ENCODE measurements at places on chromosomes 6 and 20.

DNA sequence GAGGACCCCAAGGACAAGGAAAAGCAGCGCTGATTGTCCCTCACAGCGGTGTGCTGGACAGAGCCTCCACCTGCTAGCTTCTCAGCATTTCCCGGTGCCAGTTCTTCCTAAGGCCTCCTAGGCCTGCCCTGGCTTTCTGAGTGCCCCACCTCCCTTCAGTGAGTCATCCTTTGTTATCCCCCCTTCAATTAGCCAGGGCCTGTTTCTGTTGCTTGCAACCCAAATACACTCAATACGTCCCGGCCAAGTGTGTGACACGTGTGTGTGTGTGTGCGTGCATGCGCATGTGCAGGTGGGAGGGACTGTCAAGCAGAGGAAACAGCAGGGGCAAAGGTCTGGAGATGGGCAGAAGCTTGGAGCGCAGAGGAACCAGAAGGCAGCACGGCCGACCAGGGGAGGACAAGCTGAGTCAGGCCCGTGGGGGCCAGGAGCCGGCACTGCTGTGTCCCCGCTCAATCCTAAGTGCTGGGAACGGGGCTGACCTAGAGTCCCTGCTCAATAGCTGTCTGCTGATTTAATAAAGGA lies 159.8 kb downstream of the PREX1 start:
- no peak for DNase-seq

- DNase-seq = no peak
Measured at GRCh38 chr6:1858859-1859258, 249.1 kb downstream of the FOXC1 start.

DNA sequence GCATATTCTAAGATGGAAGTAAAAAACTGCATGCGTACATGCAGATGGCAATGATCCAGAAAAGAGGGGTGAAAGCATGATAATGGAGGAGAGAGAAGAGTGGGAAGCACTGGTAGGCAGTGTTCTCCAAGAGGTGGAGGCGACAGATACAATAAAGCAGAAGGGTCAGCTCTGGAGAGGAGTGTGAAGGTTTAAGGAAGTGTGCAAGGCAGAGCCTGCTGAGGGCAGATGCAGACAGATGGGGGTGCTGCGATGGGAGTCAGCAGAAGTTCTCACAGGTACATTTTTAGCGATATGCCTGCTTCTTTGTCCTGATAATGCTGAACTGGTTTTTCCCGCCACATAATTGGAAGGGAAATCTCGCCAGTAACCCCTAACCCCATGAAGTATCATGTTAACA lies 81.1 kb upstream of the C6orf118 start:
- DNase-seq = no peak

DNA sequence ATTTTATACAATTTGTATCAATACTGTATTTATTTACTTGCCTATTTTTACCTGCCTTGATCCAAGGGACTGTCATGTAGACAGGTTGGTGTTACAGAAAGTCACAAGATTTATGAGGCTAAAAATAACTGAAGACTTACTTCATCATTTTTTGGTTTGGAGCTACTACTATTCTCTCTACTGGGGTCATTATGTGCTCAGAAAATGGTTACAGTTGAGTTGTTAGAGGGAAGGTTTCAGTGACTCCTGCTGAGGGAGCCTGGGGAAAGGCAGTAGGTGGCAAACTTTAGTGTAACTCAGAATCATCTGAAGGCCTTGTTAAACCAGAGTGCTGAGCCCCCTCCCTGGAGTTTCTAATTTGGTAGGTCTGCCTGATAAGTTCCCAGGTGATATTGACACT lies 118.8 kb downstream of the TINAG start:
- no peak for DNase-seq

DNA sequence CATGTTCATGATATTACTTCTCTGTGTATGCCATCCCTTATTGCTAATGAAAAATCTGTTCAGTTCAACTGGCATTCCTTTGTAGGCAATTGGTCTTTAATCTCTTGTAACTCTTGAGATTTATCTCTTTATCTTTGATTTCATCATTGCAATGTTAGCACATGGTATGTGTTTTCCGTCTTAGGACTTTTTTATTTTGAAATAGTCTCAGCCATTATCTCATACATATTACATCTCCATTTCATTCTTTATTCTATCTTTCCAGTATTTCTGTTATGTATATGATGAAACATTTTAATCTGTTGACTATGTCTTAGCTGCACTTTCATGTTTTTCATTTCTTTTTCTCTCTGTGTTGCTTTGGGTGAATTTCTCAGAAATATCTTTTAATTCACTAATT lies 58.1 kb downstream of the VSTM2L start:
- DNase-seq = no peak

DNA sequence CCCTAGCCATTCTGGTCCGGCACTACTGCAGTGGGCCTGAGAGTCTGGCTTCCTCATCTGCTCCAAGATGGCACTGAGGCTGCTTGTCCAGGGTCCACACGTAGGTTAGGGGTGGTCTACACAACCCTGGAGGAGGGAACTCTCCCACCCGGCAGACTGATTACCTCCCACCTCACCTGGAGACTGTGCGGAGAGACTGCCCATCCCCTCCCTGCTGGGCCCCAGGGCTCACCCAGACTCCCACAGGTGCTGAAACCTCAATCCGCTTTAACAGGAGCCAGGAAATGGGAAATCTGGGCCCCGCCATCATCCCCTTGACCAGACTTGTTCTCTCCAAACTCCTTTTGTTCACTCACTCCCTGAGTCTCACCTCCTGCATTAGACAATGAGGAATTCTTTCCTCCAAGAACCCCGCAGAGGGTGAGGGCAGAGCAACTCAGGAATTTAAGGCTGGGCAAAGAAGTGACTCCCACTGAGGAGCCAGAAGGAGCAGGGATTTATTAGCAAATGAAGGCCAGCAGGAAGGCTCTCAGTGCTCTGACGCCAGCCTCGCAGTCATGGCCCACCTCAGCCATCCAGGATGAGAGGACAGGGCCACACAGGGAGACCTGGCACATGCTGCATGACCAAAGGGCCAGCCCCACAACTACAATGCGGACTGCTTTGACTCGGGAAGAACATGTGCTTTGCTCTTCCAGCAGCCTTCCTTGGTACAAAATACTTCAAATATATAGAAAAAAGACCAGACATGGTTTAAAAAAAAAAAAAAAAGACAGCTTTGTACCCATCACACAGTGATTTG lies 53.0 kb downstream of the CDK5RAP1 start:
- DNase-seq = no peak

All from stimulated activated CD8-positive, alpha-beta memory T cell treated with anti-CD3 and anti-CD28 coated beads, Interleukin-15, amount 100 ng/mL, for 1 hour (primary cell).